Melanocyte of skin (primary cell): ENCODE measurements at places on chromosomes 2 and 18. TPM values are rescaled to one million over a fixed set of nuclear protein-coding genes. Genes with fewer than 3 reads are reported as not detected.

Gene ANKRD30B
- total RNA-seq: 0.67 and 1.2 TPM in 2 replicates

Gene AQP12A
- total RNA-seq: not detected in 2 replicates

Gene IL36B
- total RNA-seq: not detected in 2 replicates

Gene ELOA2
- not detected in 2 replicates for total RNA-seq

Gene DTNB
- total RNA-seq: 6.2 and 17.8 TPM in 2 replicates

Gene CHRNG
- total RNA-seq: not detected in 2 replicates

Gene MARCHF4
- total RNA-seq: 0.36 TPM in 1 of 2 replicates, not detected in the other

Gene FBXO41
- 3.8 and 6.2 TPM in 2 replicates for total RNA-seq

Gene ANKRD30BL
- 0.33 TPM in 1 of 2 replicates, not detected in the other for total RNA-seq

Gene PECR
- 54.9 and 58.6 TPM in 2 replicates for total RNA-seq

Gene ZSWIM2
- not detected in 2 replicates for total RNA-seq

Gene RAPGEF4
- not detected in 2 replicates for total RNA-seq

Gene EDAR
- total RNA-seq: not detected in 2 replicates

Gene SOCS6
- total RNA-seq: 61.3 and 93.0 TPM in 2 replicates

Gene SERPINB10
- 1.00 TPM in 1 of 2 replicates, not detected in the other for total RNA-seq

Gene CLEC4F
- total RNA-seq: not detected in 2 replicates

Gene UGT1A4
- total RNA-seq: not detected in 2 replicates

Gene GPR75
- 1.7 and 2.9 TPM in 2 replicates for total RNA-seq

Gene SPC25
- total RNA-seq: 11.7 and 14.2 TPM in 2 replicates

Gene MBP
- total RNA-seq: 189 and 397 TPM in 2 replicates
